ENCODE measurements at places on chromosomes 1 and 21.

GRCh38 chr1:19013826-19014548, 57.5 kb upstream of the IFFO2 start:
- DNase-seq = no peak

GRCh38 chr1:152707860-152708259, at the start of gene LCE4A:
TSS of gene LCE4A (plus strand) at chr1:152708160. CDS start at chr1:152709076, 916 bp downstream.
- no peak for DNase-seq

- DNase-seq = no peak
Measured at GRCh38 chr21:28953247-28953646, 39.4 kb downstream of the LTN1 start.

DNA sequence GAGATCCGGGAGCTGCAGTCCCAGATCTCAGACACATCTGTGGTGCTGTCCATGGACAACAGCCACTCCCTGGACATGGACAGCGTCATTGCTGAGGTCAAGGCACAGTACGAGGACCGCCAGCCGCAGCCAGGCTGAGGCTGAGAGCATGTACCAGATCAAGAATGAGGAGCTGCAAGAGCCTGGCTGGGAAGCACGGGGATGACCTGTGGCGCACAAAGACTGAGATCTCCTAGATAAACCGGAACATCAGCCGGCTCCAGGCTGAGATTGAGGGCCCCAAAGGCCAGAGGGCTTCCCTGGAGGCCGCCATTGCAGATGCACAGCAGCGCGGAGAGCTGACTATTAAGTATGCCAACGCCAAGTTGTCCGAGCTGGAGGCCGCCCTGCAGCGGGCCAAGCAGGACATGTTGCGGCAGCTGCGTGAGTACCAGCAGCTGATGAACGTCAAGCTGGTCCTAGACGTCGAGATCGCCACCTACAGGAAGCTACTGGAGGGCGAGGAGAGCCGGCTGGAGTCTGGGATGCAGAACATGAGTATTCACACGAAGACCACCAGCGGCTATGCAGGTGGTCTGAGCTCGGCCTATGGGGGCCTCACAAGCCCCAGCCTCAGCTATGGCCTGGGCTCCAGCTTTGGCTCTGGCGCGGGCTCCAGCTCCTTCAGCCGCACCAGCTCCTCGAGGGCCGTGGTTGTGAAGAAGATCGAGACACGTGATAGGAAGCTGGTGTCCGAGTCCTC, 25.5 kb downstream of the ETV3L start:
- DNase-seq = no peak

DNA sequence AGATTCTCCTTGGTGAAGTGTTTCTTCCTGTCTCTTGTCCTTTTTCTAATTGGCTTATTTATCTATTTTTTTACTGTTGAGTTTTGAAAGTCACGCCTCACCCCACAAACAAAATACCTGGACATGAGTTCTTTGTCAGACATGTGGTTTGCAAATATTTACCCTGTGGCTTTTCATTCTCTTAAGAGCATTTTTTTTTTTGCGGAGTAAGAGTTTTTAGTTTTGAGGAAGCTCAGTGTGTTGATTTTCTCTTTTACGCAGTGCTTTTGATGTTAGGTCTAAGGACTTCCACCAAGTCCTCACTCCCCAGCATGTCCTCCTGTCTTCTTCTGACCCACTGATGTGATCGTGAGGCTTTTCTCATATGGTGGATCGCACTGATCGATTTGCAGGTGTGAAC, 7.6 kb downstream of the DFFB start:
- DNase-seq = no peak

DNA sequence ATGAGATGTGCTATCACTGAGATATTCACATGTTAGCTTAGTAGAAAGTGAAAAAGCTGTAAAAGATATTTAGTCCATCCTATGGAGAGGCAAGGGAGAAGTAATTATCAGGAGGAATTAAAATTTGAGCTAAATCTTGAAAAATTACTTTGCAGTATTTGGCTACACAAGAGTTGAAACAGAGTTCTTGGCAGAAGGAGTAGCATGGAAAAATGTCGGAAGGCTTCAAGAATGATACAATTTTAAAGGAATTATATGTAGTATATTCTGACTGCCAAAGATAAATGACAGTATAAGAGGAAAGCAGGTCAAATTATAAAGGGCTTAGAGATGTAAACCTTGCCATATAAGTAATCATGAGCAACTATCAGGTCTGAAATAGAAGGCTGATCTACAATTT, 518.9 kb downstream of the BRINP3 start:
- no peak for DNase-seq

GRCh38 chr1:177164380-177165068, at the start of gene ASTN1:
TSS of gene ASTN1 (minus strand) at chr1:177164712. CDS start at chr1:177164676, 36 bp downstream.
- no peak for DNase-seq

GRCh38 chr1:62025892-62026291, 168.8 kb upstream of the L1TD1 start:
- DNase-seq = no peak

DNA sequence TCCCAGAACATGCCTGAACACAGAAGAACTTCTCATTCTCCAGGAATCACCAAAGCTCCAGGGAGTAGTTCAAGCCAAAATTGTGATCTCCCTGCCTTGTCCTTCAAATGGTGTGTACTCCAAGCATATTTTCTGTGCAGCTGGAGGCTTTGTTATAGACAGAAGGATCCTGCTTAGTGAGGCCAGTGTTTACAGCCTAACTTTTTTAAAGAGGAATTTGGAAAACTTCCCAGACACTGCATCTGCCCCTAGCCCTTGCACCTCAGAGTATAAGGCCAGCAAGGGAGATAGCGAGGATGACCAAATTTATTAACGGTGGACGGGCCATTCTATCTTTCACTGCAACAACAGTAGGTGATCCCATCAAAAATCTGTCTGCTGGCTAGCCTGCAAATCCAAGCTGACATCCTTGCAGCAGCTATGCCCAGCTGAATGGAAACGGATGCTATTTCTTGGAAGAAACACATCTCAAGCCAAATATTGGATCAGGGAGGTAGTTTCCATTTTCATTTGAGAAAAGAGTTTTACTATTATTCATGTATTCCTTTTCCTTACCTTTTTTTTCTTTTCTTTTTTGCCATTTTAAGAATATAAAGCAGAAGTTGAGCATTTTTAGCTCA, 249.8 kb downstream of the USH2A start:
- DNase-seq = no peak

GRCh38 chr1:163173121-163173520, 29.6 kb downstream of the RGS5 start:
- no peak for DNase-seq

DNA sequence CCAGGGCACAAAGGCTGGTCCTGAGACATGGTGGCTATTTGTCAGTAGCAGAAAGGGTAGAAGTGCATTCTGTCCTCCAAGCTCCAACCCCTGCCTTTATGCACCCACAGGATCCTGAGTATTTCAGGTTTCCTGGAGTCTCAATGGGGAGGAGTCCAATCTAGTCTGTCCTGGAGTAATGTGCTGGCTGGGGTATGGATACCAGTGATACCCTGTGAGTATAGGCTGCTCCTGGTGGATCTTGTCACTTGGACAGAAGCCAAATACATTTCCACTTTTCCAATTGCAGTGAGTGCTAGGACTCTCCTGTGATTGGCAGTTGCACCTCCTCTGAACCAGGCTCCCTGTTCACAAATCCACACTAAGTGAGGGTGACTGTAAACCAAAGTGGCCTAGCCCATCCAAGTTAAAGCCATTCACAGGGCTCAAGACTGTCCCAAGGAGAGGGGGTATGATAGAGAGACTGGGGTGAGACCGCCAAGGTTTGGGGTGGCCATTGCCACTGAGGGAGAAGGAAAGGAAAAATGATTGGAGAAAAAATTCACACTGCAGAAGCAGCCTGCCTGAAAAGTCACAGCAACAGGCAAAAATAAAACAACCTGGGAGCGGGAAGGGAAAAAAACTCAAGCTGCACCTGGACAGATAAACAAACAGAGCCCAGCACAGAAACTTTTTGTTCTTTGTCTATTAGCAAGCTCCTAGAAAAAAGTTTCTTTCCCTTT, 163.4 kb upstream of the ETV3 start:
- DNase-seq = no peak

DNA sequence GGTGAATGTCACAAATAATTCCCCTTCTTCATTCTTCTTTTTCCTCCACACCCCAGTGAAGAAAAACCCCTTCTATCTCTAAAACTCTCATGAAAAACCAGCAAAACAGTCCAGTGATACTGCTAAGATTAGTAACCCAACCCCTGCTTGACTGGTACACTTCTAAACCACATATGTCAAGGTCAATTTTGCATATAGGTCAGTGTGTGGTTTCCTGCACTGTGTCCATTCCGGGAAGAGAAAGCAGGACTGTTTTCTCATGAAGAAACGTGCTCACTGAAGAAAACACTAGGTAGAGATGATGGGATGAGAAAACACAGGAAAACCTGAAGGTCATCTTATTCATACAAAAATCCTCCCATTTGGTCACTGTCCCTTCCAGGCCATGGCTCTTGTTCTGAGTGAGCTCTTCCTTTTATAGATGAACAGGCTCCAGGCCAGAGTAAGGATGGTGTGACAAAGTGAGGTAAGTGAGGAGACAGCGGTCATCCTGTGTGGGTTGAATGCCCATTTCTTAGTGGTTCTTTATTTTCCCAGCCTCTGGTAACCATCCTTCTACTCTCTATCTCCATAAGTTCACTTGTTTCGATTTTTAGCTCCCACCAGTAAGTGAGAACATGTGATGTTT, 122.7 kb downstream of the FASLG start:
- no peak for DNase-seq

- no peak for DNase-seq
Measured at GRCh38 chr1:248688527-248689298, 13.9 kb downstream of the OR14I1 start.

DNA sequence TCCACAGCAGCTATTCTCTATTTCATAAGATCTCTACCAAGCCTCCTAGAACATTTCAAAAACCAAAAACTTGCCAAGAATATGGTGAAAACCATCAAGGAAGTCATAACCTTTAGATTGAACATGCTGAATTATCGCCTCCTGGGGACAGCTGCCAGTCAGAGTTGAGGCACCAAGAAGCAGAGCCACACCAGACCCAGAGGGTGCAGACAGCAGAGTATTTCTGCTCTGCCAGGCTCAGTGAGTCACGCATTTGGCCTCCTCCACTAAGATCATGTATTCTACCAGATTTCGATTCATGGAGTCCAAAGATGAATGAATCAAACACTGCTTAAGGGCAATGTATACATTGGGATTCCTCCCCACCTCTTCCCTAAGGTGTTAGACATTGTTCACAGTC, 2.1 kb downstream of the F3 start:
- no peak for DNase-seq

DNA sequence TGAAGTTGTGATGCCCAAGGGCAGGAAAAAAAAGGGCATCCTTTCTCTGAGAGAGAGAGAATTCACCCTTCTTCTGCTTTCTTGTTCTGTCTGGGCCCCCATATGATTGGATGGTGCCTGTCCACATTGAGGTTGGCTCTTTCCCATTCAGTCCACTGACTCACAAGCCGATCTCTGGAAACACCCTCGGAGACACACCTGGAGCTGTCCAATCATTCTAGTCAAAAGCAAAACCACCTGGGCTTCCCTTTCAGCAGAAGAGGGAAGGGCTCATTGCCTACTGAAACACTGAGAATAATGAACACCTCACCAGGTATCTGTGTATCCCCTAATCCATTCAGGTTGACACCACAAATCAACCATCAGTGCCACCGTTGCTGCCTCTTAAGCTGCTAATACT, 103.7 kb upstream of the GNG12 start:
- no peak for DNase-seq

- DNase-seq = no peak
Measured at GRCh38 chr1:54959241-54959640, 21.2 kb upstream of the TMEM61 start.

GRCh38 chr1:50977575-50978143, 7.6 kb downstream of the CDKN2C start:
- DNase-seq = no peak

GRCh38 chr1:15120251-15120945, 33.1 kb upstream of the TMEM51 start:
- no peak for DNase-seq

DNA sequence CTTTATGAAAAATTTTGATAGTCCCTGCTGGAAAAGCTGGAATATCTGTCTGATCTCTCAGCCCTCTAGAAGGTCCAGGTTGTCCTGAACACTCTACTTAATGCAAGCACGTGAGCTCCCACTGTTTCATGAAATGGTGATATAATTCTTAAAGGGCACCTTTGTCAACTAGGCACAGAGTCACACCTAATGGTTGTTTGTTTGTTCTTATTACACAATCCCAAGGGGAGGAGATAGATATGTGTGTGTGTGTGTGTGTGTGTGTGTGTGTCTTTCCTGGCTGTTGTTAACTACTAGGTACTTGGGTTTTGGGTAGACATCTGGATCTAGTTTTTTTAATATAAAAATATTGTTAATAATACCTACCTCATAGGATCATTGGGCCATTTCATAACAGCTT, 63.9 kb downstream of the GRIK1 start:
- no peak for DNase-seq

GRCh38 chr21:36134803-36135390, at the start of gene CBR3:
TSS of gene CBR3 (plus strand) at chr21:36135079. CDS start at chr21:36135193, 114 bp downstream.
- no peak for DNase-seq

DNA sequence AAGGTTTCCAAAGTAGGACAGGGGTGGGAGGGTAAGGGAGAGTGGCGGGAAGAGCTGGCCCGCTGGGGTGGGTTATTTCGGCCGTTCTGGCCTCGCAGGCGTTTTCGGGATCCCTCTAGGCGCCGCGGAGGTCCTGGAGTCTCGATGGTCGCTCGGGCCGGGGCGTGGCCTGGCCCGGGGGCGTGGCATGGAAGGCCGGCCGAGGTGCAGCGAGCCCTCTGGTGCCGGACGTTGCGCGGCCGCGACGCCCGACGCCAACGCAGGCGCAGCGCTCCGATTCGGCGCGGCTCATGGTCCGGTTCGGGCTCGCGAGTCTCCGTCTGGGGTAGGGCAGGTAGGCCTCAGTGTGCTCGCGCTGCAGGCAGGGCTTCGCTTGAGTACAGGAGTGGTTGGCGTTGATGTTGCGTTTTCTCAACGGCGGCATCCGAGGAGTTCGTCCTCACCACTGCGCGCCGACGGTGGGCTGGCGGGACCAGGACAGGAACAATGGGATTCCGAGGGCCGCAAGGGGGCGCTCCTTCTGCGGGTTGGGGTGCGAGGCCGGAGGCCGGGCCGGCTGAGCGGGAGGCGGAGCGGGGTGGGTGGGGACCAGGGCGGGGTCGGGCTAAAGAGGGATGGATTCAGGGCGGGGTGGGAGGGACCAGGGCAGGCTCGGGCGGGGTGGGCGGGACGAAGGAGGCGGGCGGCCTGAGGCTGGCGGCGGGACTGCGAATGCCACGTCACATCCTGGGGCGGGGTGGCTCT, at the start of gene PGBD2:
TSS of gene PGBD2 (plus strand) at position 227 of the 744 bp plus-strand sequence. CDS start 7,628 bp downstream, outside the sequence.
- DNase-seq = peak; percentile 44

DNA sequence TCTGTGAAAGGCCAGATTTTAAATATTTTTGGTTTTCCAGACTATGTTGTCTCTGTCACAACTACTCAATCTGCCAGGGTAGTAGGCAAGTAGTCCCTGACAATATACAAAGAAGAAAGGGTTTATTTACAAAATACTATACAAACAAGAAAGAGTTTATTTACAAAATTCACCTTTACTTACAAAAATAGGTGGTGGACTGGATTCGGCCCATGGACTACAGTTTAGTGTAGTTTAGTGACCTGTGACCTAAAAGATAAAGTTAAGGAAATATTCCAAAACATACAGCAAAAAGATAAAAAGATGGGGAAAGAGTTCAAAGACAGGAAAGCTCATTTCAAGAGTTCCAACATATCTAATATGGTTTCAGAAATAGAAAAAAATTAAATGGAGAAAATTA, 52.9 kb upstream of the MAP10 start:
- no peak for DNase-seq

Measured in GM04503 (cell line).